ENCODE measurements at places on chromosomes 13 and 19. TPM values are rescaled to one million over a fixed set of nuclear protein-coding genes. Genes with fewer than 3 reads are reported as not detected.

Gene KCNN1
- total RNA-seq, result not detected

Gene WDR62
- total RNA-seq, result 2.7 TPM

Gene RFPL4AL1
- not detected for total RNA-seq

Gene CYP2A7
- not detected for total RNA-seq

Gene TNFSF11
- not detected for total RNA-seq

Gene GDF15
- total RNA-seq, result 30.3 TPM

Gene FZR1
- 47.8 TPM for total RNA-seq

Data from hair follicular keratinocyte (primary cell).